Activated T-helper 1 cell treated with anti-CD3 and anti-CD28 coated beads, Interleukin-2, amount 50 U/mL, for 16 hours (primary cell): ENCODE measurements at places on chromosomes 13 and 19.

GRCh38 chr19:17339088-17339741 is 1.9 kb downstream of the GTPBP3 start:
- no peak for DNase-seq

- DNase-seq: no peak
Observed at GRCh38 chr19:16327169-16327475, 2.5 kb downstream of the KLF2 start.

DNA sequence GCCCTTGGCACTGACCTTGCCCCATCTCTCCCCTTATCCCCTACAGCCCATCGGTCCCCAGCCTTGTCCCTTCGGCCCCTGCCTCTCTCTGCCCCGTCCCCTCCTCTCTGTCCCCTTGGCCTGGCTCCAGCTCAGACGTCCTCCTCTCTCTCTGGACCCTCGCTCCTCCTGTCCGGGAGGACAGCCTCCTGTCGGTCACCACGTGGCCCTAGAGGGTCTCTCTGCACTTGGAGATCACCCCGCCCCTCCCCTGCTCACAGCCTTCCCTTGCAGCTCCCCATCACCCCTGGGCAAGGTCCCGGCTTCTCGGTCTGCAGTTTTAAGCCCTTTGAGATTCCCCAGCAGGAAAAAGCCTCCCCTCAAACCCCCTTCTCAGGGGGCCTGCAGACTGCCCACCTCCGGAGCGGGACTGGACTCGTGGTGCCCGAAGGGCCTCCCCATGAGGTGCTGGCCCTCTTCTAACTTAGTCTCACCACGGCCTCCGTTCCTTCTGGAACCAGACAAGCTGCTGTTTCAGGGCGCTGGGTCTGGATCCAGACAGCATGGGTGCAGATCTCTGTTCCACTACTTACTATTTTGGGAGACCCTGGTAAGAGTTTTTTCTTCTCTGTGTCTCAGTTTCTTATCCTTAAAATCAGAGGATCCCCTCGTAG is 3.3 kb upstream of the KLK15 start:
- no peak for DNase-seq

- DNase-seq: no peak
Observed at GRCh38 chr19:18441804-18442788, 4.2 kb upstream of the ISYNA1 start.

DNA sequence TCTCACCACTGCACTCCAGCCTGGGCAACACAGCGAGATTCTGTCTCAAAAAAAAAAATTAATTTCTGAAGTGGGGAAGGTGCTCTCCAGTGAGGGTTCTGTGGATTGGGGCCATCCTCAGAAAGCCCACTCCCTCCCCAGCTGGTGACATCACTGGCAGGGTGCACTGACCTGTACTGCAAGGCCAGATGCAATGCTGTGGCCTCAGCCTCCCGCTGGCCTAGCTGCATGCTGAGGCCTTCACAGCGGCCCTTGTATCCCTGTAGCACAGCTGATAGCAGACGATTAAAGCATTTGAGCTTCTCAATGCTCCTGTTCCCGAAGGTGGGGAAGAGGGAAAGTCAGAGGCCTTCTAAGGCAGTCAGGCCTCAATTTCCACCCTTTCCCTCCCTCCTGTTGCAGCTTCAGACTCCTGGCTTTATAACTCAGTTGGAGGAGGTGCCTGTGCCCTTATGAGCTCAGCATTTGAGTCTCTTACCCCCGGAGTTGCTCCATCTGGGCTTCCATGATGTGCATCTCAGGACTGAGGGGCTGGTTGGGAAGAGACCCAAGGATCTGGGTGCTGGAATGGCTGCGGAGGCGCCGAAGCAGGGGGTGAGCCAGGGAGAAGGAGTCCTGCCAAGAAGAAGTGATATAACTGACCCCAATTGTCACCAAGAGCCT is 5.3 kb downstream of the USHBP1 start:
- DNase-seq: no peak

DNA sequence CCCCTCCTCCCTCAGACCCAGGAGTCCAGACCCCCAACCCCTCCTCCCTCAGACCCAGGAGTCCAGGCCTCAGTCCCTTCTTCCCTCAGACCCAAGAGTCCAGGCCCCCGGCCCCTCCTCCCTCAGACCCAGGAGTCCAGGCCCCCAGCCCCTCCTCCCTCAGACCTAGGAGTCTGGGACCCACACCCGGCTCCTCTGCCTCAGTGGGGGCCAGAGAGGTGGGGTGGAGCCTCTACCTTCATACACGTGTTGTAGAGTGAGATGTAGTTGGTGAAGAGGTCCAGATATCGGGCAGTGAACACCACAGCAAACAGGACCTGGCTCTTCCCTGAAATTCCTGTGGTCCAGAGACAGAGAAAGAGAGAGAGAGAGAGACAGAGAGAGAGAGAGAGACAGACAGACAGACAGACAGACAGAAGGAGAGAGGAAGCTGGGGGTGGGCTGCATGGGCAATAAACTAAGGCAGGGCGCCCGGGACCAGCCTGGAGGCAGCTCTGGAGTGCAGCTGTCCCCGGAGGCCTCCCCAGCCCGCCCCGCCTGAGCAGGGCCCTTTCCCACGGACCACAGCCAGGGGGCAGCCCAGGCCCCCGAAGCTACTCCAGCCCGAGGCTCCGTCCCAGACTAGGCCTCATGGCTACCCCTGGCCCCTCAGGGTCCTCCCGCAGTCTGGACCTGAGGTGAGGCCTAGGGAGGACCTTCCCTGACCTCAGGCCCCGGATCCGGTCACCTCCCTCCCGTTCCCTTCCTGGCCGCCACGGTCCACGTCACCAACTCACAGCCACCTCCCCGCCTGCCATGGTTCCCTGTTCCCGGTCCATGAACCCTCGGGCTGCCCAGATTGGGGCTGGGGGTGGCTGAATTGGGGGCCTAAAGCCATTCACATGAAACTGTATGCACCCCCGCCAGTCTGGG is 907 bp downstream of the KDELR1 start:
- peak; percentile 45 for DNase-seq

- no peak for DNase-seq
Observed at GRCh38 chr13:59879281-59879680, 284.4 kb downstream of the DIAPH3 start.
